ENCODE measurements at places on chromosomes 4 and X.

- DNase-seq, result no peak
These were observed 46.8 kb upstream of the GC start for GRCh38 chr4:71830497-71831190.

- no peak for DNase-seq
These were observed 34.5 kb upstream of the NKRF start for GRCh38 chrX:119640731-119641170.

- no peak for DNase-seq
These were observed 163.2 kb downstream of the ANK2 start for GRCh38 chr4:113212613-113213012.

- no peak for DNase-seq
These were observed 106.1 kb downstream of the IRF2 start for GRCh38 chr4:184368290-184368689.

- DNase-seq, result peak; percentile 10
These were observed 652.1 kb upstream of the AADAT start for GRCh38 chr4:170741856-170742255.

DNA sequence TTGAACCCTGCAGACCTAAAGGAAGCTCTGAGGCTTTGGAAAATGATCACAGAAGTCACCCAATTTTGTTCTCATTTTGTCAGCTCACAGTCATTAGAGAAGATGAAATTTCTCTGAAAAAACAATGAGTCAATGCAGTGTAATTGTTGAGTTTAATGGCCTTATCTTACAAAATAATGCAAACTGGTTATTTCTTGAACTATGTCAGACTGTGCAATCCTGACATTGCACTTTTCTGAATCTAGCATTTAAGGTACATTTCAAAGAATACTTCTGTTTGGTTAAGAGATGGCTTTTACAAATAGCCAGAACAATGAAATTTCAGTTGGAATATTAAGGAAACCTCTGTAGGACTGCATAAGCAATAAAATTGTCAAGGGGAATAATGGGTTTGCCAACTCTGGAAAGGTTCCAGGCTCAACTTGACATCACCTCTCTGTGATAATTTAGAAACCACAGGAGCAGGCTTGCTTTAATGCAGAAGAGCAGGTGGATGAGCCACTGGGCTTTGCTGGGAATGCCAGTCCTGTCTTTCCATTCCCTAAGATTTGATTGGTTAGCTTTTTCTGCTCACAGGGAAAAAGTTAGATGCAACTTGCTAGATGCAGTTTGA lies 222.8 kb downstream of the FRMPD4 start:
- DNase-seq, result peak; percentile 8
